ENCODE measurements at places on chromosomes 5 and 9.

GRCh38 chr5:148259288-148259687, 9.3 kb upstream of the SPINK13 start:
- no peak for DNase-seq

DNA sequence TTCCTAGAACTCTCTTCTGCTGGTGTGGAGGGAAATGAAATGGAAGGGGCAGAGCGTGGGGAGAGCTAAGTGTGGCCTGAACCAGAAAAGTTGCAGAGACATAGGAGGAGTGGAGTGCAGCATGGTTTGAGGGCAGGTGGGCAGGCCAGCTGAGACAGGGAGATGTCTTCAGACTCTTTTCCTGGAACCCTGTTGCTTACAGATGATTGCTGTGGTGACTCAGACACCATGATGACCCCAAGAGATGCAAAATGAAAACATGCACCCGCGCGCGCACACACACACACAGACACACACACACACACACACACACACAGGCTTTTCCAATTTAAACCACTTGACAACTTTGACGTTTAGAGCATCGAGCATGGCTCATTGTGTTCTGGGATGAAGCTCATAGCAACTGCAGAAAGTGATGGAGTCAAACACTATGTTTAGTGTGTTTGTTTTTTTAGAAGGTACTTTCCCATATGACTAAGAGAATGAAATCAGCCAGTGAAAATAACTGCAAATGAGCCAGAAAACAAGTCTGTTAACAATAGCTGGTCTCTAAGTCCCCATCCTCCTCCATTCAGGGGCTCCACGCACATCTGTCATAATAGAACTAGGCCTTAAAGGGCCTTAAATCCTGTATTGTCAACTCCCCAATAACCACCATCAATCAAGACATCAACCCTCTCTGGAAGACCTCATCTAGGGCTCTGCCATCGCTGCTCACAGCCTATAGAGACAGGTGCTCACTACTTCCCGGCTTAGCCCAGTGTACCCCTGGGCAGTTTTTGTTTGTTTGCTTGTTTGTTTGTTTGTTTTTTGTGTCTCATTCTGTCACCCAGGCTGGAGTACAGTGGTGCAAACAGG, 9.6 kb downstream of the TMOD1 start:
- no peak for DNase-seq

- no peak for DNase-seq
These were observed 24.5 kb upstream of the WDR38 start for GRCh38 chr9:124828489-124829333.

- DNase-seq, result no peak
These were observed 11.5 kb upstream of the C5orf58 start for GRCh38 chr5:170221327-170221741.

DNA sequence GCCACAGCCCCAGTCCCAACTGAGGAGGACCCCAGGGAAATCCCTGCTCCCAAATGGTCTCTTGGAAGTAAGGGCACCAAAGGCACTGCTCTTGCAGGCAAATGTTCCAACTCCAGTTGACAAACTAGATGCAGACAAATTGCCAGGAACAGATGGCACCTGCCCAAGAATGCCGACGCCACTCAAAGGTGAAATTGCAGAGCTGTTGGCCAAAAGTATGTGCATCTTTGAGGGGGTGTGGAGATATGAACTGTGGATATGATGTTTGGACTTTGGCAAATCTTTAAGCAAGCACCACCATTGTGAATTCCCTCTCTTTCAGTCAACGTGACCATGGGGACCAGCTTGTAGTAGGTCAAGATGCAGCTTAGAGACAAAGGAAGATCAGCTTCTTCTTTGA, 12.0 kb upstream of the CPLX2 start:
- no peak for DNase-seq

All from naive B cell (primary cell).